ENCODE measurements at places on chromosomes 1 and 21.

GRCh38 chr1:28417926-28418637 is 48.5 kb downstream of the PHACTR4 start:
- DNase-seq: no peak

DNA sequence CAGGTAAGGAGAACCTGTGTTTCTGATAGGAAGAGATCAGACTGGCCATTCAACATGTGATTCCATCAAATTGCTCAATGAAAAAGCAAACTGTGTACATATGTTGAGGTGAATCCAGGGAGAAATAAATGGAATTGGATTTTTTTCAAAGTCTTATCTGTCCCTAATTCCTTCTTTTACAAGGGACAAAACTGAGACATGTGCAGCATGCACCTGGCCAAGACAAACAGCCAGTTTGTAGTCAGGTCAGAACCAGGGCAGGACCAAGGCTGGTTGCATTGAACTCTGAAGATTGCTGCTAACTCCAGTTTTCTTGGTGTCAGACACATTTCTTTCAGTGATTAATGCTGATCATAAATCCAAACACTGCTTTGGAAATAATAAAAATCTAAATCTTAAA is 69.6 kb upstream of the CCDC190 start:
- no peak for DNase-seq

GRCh38 chr1:193926956-193927355 is 740.5 kb upstream of the B3GALT2 start:
- no peak for DNase-seq

- no peak for DNase-seq
These were observed 16.6 kb downstream of the TCHHL1 start for GRCh38 chr1:152072311-152072710.

- DNase-seq: no peak
These were observed 86.7 kb upstream of the PTBP2 start for GRCh38 chr1:96634883-96635282.

DNA sequence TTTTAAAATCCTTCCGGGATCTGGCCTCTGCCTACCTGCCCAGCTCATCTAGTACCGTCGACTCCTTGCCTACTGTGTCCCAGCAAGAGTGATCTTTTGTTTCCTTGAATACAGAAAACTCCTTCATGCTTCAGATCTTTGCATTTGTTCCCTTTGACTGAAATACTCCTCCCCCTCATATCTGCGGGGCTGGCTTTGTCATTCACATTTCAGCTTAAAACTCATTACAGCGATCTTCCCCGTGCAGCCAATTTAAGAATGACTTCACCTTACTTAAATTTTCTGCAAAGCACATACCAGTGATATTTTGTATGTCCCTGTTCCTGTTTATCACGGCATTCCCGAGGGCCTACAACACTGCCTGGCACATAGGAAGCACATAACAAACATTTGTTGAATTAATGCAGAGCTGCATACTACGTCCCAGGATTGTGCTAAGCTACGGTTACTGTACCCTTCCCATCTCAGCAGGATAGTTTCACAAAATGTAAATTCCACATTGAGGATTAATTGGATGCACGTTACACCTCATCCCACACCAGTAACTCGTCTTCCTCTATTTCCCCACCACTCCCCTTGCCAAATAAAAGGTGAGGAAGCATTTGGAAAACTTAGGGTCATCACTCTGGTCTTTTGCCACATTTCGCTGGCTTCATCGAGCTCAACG is 837 bp upstream of the DESI2 start:
- DNase-seq: no peak

- DNase-seq: no peak
These were observed 122.6 kb upstream of the PPP2R5A start for GRCh38 chr1:212162635-212163034.

DNA sequence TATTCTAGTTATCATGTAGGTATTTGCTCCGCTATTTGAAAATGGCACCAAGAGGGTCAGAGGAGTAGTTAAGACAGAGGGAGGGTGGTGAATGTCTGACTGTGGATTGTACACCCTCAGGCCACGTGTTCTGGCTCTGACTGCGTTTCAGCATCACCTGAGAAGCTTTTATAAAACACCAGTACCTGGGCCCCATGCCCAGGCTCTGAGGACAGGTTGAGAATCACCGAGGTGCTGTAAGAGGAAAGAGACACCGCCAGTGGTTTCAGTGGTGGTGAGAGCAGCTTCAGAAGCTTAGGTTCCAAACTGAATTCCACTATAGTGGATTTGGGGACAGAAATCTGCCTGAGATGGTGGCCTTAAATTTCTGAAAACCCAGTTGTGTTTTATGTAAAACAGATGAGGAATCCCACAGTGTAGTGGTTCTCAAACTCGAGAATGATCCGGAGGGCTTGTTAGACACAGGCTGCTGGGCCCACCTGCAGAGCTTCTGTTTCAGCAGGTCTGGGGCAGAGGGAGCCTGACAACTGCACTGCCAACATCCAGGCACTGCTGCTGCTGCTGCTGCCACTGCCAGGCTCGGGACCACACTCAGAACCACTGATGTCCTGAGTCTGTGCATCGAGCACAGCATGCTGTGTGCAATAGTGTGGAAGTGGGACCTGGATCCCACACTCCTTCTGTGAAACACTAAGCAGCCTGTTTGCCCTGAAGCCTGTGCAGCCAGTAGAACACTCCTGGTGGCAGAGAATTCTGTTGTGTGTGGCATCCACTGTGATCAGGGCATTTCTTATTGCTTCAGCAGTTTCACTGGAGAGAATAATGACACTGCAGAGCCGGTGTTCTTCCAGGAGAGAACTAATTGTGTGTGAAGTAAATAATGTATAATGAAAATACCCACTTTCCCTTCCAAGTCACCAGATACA is 98.7 kb downstream of the SUSD4 start:
- DNase-seq: no peak

DNA sequence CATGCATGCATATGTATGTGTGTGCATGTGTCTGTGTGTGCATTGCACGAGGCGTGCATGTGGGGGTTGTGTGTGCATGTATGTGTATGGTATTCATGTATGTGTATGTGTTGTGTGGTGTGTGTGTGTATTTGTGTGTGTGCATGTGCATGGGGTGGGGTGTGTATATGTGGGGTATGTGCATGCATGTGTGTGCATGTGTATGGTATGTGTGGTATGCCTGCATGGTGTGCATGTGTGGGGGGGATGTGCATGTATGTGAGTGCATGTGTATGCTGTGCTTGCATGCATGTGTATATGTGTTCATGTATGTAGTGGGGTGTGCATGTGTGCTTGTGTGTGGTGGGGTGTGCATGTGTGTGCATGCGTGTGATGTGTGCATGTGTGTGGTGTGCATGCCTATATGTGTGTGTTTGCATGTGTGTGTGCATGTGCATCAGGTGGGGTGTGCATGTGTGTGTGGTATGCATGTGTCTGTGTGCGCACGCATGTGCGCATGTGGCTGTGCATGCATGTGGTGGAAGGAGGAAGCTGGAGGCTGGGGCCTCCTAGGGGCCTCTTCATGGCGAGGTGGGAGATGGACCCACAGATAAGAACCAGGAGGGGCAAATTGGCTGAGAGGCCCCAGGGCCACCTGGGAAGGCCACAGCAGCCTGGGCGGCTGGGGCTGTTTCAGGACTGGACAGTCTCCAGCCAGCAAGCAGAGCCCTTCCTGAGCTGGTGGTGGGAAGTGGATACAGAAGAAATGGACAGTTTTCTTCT is 35.9 kb upstream of the ARF1 start:
- DNase-seq: no peak

- no peak for DNase-seq
These were observed 231.2 kb downstream of the DENND1B start for GRCh38 chr1:197544130-197544529.

DNA sequence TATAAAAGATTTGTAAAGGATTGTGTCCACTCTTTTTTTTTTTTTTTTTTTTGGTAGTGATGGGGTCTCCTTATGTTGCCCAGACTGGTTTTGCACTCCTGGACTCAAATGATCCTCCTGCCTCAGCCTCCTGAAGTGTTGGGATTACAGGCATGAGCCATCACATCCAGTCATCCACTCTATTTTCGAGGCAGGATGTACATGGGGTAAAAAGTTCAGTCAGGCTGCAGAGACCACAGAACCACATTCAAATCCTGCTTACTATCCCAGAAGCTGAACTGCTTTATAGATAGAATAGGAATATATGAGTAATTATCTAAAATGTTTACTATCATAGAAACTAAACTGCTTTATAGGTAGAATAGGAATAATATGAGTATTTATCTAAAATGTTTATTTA is 26.0 kb upstream of the KCNK2 start:
- DNase-seq: no peak

DNA sequence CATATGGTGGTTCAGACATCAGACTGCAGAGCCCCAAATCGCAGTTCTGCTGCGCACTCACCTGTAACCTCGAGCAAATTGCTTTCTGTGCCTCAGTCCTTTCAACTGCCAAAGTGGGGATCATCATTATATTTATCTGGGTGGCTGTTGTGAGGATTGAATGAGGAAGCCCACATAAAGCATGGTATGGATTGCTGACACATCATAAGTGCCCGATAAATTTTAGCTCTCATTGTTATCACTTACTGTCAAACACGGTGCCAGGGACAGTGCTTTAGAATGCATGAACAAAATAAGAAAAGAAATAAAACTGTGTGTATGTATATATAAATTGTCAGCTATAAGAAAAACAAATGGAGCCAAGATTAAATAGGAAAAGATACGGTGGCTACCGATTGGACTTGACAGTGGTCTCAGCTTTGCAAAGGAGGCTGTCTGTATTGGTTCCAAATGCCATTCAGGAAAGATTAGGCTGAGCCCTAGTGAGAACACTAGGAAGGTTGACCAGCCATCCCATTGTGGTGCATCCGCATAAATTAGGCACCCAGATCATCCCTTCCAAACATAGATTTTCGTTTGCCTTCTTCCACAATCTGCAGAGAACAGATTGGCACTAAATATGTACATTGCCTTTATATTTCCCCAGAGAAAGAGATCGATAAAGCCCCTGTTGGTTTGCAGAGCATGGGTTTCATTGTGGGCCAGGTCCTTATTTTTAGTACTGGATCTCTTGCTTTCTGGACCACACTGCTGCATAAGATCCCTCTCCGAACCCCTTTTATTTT is 91.8 kb upstream of the KAZN start:
- no peak for DNase-seq

GRCh38 chr1:98030483-98030882 is 109.6 kb upstream of the DPYD start:
- no peak for DNase-seq

DNA sequence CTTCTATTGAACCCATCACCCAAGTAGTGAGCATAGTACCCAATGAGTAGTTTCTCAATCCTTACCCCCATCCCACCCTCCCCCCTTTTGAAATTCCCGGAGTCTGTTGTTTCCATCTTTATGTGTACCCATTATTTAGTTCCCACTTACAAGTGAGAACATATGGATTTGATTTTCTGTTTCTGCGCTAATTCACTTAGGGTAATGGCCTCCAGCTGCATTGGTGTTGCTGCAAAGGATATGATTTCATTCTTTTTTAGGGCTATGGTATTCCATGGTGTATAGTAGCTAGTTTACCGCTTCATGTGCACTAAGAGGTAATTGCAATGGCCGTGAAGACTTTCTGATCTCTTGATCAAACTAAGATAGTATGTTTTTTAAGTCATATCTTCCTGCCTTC is 107.5 kb upstream of the SERTAD4 start:
- no peak for DNase-seq

DNA sequence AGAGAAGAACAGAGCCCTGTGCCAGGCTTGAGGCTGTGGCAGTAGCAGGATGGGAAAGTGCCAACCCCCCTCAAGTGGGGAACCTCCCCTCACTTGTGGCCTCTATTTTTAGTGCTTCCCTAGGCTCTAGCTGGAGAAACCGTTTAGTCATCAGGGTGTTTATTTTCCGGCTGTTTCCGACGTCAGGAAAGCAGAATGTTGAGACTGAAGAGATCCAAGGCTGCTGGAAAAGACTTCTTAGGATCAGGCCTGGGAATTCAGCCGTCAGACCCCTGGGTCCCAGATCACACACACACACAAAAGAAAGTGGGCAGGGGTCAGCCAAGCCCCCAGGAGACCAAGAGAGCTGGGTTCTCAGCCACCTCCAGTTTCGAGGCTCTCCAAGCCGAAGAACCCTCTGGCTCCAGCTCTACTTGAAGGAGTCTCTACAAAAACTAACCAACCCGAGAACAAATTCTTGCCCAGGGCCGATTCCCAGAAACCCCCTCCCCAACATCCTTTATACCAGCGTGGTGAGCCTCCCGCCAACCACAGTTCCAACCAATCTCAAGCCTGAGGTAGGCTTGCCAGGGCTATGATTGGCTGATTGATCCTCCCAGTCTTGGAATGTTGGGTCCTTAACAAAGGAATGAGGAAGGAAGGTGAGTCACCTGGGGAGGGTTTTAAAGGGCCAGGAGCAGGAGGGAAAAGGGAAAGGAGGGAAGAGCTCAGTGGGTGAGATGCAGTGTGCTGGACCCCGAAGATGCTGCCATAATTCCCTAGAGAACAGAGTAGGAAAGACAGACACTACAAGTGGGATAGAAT is 2.5 kb upstream of the MEF2D start:
- DNase-seq: no peak

- no peak for DNase-seq
These were observed 676 bp upstream of the CTTNBP2NL start for GRCh38 chr1:112395256-112395820.

- DNase-seq: no peak
These were observed 126.8 kb downstream of the HIVEP3 start for GRCh38 chr1:41791667-41792484.

DNA sequence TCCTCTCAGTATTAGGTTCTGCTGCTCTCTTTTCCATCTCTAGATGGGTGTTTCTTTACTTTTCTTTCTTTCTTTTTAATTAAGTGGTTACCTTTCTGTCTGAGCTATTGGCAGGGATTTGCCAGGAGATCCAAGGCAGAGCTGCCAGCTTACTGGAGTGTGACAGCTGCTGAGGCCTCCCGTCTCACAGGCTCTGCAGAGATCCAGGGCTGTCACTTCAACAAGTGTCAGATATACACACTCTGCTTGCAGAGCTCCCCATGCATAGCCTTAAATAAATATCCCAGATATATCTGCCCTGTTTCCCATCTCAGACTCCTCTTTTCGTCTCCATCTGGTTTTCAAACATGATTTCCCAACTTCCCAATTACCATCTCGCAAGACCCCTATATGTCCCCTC is 124.3 kb downstream of the NOS1AP start:
- DNase-seq: no peak

DNA sequence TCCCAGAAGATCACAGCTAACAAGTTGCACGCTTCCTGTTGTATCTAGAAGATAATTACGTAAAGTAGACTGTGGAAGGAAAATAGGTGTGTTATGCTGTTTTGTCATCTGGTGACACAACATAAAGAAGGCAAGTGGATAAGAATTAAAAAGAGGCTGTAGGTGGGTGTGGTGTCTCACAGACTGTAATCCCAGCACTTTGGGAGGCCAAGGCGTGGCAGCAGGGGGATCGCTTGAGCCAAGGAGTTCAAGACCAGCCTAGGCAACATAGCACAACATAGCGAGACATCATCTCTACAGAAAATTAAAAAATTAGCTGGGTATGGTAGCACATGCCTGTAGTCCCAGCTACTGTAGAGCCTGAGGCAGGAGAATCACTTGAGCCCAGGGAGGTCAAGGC is 17.9 kb upstream of the ZNF281 start:
- no peak for DNase-seq

DNA sequence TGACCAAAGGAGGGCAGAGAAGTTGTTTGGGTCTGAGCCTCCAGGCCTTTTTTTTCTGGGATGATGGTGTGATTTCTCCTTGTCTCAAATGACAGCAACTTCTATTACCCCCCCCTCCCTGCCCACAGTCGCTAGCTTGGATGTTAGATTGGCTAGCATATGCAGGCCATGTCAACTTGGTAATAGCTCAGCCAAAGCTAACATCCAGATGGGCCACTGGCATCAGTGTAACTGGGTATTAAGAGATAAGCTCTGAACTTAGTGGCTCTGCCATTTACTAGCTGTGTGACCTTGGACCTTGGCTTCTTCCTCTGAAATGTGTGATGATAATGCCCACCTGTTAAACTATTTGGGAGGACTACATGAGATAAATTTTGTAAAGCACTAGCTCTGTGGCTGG is 86.9 kb upstream of the TSPAN2 start:
- DNase-seq: no peak

Measured in stimulated activated CD4-positive, alpha-beta T cell treated with anti-CD3 and anti-CD28 coated beads, Interleukin-4, amount 100 ng/mL, for 4 hours (primary cell).